NCI-H526 treated with DMSO at 0.1 percent for 48 hours (cell line): ENCODE measurements at places on chromosomes 4 and X.

GRCh38 chr4:155854582-155855226 is 11.4 kb downstream of the ASIC5 start:
- no peak for DNase-seq

DNA sequence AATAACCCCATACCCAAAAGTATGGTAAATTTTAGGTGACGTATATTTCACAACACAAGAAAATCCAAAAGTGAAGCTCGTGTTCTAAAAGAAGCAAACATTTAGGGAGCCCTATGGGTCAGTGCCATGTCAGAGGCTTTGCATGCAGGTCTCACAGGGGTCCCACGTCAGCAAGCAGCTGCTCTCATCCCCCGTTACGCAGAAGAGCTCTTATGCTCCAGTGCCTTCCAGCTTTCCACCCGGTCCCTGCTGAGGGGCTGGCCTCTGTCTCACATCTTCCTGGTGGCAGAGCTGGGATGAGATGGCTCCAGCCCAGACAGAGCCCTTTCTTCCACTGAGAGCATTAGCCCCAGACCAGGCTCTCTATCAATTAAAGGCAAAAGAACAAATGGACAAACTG is 82.0 kb downstream of the IRF2 start:
- no peak for DNase-seq

- DNase-seq: no peak
Observed at GRCh38 chr4:166682200-166682599, 552.1 kb downstream of the SPOCK3 start.

GRCh38 chrX:115261148-115261547 is 27.3 kb upstream of the LRCH2 start:
- DNase-seq: no peak
